Nucleus accumbens (tissue), 56 donors: ENCODE measurements at places on chromosomes 4 and X.

DNA sequence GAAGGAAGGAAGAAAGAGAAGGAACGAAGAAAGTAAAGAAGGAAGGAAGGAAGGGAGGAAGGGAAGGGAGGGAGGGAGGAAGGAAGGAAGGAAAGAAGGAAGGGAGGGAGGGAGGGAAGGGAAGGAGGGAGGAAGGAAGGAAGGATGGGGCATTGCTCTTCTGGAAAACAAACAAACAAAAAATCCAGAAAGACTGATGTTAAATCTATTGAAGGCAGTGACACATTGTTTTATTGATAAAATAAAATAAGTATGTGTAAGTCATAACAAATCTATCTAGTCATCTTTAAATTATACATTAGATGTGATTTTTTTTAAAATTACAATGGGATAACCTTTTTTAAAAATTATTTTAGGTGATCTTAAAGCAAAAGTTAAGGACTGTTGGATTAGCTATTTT, 1245.5 kb downstream of the STIM2 start:
- DNase-seq = no peak

DNA sequence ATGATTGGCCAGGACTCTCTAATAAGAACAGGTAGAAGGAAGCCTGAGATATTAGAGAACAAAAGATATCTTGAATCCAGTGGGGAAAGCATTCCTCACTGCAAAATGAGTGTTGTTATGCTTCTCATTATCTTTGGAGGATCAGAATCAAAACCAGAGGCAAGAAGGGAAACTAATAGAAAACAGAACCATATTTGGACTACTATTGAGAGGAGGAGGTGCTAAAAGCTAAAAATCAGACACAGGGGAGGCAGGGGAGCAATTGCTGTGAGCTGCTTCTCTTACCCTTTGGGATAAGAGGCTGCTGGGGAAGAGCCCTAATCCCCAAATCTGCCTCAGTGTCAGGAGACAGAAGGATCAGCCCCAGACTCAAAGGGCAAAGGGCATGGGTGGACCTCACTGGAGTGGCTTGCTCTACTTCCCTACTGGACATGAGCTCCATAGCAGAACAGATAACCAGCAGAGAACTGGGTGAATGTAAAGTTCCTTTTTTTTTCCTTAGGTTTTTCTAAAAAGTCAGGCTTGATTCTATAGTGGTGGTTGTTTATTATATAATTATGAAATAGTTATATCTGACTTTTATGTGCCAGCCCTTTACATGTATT, 60.1 kb downstream of the SEPTIN11 start:
- no peak for DNase-seq

GRCh38 chr4:115918149-115918548, 804.7 kb upstream of the NDST4 start:
- DNase-seq = no peak

- DNase-seq = no peak
Observed at GRCh38 chr4:57911203-57911602, 801.0 kb upstream of the IGFBP7 start.

DNA sequence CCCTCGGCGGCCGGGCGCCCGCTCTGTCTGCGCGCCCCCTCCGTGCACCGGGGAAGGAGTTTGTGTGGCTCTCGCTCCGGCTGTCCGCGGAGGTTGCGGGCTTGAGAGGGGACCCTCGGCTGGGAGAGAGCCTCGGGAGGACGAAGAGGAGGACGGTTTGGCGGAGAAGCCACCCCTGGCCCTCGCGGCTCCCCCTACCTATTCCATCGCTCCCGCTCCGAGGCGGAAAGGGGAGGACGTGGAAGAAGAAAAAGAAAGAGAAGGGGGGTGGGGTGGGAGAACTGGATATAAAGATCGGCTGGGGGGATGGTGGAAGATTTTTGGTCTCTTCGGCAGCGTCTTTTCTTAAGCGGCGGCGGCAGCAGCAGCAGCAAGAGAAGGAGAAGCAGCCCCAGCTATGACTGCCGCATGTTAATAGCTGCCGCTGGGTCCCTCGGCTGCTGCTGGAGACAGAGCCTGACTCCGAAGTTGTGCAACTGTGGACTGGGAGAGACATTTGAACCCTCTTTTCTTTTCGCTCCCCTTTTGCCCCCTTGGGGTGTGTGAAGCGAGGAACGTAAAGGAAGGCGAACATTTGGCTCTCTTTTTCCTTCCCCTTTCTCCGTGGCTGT, 895 bp downstream of the ADGRL3 start:
- DNase-seq = no peak

DNA sequence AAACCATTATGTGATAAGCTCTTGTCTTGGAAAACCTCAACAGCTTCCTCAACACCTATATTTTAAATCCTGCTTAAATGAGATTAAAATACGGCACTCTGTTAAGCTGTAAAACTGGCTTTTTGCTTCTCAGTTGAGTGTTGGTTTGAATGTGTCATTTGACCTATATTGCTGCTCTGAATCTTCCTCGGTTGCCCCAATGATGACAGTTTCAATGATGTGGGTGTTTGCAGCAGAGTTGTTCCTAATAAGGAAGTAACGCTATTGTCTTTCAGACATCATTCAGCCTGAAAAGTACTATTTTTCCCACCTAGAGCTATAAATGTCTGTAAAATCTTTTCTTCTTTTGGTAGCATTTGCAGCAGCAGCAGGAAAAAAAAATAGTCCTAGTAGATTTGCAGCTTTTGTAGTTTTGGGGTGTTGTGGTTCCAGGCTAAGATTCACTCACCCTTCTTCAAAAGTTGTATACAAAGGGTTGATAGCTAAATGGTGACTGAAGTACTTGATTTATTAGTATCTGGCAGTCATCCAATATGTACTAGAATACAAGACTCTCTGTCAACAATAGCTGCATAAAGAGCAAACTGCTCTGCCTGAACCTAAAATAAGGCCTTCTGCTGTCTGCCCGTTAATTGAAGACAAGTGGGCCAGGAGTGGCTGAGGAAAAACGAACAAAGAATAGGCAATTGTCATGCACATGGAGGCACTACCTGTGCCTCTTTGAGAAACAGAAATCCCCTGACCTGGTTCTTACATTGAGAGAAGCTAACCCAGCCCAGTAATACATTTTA, 333.1 kb downstream of the IL1RAPL1 start:
- peak; percentile 0 for DNase-seq

DNA sequence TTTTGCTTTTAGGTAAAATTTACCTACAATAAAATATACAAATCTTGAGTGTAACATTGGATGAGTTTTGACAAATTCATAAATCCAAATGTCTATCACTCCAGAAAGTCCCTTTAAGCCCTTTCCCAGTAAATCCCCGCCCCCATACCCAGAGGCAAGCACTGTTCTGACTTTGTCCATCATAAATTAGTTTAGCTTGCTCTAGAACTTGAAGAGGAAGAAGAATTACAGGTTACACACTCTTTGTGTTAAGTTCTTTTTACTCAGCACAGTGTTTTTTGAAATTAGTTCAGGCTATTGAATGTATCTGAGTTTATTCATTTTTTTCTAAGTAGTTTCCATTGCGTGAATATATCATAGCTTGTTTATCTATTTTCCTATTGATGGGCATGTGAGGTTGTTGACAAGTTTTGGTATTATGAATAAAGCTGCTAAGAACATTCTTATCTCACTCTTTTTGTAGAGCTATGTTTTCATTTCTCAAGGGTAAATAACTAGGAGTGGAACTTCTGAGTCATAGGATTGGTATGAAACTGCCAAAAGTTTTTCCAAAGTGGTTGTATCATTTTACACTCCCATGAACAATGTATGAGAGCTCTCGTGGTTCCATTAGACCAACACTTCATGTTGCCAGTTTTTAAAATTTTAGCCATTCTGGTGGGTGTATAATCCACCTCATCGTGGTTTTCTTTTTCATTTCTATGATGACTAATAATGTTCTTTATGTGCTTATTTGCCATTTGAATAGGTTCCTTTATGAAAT, 22.4 kb upstream of the HPSE start:
- no peak for DNase-seq

DNA sequence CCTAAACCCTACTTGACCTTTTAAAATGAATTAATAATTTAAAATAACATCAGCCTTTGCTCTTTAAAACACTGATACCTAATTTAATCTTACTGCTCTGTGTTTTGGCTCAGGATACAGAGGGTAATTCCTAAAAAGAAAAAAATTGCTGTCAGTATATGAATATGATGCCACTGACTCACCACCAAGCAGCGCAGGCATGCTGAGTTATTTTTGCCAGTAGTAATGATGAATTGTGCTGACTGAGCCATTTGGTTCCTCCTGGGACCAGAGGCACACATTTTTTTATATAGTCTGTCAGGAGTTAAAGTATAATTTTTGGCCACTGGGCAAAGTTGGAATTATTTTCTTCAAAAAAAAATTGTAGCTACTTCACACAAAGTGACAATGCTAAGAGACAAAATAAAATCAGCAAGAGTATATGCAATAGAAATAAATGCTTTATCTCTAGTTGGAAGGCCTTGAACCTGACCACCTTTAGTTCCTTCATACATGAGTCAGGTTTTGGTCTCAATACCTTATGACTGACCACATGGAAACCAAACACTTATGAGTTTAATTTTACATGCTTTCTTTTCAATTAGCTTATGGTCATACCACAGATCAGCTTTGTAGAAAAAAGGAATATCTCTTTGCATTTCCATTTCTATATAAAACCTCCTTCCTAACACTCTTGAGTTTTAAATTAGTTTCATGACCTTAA, 115.1 kb downstream of the PPP3CA start:
- no peak for DNase-seq

- DNase-seq = no peak
Observed at GRCh38 chr4:8115916-8116315, 42.7 kb downstream of the ABLIM2 start.

GRCh38 chr4:140343303-140343702, 30.1 kb upstream of the SCOC start:
- no peak for DNase-seq

DNA sequence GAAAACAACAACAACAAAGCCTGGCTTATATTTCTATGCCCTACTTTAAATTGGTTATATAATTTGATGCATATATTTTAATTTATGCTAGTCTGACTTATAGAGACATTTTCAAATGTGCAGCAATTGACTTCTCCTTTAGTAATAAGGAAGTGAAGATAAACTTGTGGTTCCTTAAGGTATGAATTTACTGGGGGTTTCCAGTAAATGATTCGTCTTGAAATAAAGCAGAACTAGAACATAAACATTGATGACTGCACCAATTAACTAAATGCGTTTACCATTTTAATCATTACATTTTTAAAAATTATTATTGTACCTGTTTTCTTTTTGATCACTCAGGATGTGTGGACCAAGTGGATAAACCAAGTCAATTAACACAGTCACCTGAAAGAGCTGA, 99.6 kb upstream of the CCSER1 start:
- no peak for DNase-seq

DNA sequence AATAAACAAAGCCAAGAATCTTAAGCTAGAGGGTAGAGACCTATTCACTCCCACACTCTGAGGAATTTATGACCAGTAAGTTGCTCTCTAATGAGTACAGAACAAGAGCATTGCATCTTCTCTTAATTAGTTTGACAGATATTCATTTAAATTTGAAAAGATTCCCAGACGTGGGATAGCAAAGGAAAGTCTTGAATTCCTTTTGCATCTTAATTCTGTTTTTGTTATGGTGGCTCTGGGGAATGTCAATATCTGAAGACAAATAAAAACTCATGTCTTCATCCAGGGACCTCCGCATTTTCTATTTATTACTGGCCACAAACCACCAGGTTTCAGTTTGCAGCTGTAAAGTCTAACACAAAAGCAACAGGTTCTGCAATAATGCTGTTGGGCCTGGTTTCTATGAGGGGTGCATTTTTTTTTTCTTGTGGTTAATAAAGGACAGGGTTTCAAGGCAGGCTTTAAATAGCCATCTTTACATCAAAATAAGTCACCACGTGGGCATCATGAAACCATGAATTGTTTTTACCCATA, 172.3 kb downstream of the SHROOM3 start:
- DNase-seq = no peak

DNA sequence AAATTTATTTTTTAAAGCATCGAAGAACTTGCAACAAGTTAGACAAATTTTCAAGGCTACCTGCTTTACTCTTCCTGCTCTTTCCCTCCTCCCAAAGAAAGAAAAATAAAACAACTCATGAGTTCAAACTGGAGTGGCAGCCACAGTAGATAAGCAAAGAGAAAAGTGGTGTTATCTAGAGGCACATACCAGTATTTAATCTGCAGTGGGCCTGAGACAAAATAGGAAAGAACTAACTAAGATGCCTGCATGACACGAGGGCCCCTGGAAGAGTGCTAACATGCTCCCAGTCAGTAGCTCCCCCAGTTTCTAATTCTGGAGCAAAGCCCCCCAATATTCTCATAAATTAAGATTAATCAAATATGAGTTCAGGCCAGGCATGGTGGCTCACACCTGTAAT, 7.9 kb downstream of the ARL9 start:
- DNase-seq = no peak

DNA sequence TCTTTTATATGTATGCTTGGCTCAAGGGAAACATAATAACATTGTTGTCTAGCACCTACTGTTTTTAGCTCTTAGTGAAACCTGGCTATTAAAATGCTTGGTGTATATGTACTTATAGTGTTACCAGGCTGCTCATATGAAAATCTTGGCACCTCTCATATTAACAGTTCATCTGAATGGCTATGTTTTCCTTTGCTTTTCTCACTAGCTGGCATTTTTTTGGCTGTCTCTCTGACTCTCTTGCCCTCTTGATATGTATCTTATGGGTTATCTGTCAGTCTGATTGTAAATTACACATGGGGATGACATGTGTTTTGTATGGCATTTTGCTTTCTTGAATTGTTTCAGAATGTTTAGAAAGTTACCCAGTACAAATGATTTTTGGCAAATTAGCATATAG, 158.0 kb downstream of the ARHGAP24 start:
- no peak for DNase-seq

- DNase-seq = no peak
Observed at GRCh38 chr4:85806334-85806733, 331.4 kb downstream of the ARHGAP24 start.

DNA sequence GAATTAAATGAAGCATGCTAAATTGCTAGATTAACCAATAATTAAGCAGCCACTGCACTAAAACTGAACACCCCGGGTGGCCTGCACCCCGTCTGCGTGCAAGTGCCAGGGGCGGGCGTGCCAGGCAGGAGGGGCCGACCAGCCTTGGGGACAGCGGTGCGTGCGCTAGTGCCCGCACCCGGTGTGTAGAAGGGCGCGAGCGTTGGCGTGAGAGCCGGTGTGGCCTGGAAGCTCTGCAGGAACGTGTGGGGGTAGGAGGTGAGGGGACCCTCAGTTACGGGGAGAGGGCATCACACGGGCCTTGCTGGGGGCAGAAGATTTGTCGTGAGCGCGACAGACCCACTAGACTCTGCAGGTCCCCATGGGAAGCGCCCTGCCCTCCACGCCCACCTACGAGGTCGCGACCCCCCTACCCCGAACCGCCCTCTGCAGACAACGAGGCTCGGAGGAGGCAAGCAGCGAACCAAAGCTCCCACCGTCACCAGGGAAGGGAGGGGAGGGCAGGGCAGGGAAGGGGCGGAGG, 105.8 kb downstream of the FAM53A start:
- no peak for DNase-seq

- DNase-seq = no peak
Observed at GRCh38 chr4:161573836-161574235, 590.0 kb downstream of the FSTL5 start.

DNA sequence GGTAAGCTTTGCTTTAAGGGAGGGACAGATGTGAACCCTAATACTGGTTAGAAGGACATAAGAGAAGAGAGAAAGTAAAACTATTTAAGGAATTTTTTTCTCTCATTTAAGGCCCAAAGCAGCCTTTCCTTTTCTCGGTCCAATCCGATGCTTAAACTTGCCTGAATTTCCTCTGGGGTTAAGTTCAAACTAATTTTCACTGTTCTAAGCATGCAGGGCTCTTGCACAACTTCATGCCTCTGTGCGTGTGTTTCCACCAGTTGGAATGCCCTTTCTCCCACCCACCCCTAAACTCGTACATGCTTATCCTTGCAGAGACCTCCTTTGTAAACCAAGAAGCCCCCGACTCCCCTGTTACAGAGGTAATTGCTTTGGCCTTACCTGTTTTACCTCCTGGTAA, 204.7 kb downstream of the CBR4 start:
- DNase-seq = no peak
